ENCODE measurements at places on chromosomes 4 and X.

DNA sequence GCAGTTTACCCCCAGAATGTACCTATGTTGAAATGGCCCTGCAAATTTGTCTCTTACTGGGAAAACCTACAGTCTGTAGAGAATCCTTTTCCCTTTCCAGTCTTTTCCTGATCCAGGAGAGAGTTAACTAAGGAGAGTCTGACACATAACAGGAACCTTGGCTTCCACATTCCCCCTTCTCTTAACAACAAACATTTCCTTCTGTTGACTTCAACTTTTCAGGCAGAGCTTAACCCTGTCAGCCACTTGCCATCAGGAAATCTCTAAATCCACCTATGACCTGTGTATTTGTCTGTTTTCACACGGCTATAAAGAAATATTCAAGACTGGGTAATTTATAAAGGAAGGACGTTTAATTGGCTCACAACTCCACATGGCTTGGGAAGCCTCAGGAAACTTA is 45.6 kb upstream of the GPR78 start:
- no peak for DNase-seq

DNA sequence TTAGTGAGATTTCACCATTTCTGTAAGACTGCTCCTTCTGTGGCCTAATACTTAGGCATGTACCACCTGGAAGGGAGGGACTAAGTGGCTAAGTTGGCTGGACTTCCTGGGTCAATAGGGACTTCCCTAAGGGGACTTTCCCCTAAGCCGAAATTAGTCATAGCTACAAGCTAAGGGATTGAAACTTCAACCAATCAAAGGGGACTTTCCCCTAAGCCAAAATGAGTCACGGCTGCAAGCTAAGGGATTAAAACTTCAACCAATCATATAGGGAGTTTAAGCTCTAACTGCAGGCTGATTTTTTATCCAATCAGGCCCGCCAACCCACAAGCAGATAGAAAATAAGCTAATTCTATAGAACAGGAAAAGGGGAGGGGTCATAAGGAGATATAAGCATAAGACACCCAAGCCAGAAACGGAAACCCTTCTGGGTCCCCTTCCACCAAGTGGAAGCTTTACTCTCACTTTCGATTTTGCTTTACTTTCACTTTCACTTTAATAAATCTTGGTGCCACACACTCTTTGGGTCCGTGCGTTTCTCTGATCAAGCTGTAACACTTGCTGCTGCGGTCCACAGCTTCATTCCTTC is 382.8 kb downstream of the KLHL4 start:
- no peak for DNase-seq

DNA sequence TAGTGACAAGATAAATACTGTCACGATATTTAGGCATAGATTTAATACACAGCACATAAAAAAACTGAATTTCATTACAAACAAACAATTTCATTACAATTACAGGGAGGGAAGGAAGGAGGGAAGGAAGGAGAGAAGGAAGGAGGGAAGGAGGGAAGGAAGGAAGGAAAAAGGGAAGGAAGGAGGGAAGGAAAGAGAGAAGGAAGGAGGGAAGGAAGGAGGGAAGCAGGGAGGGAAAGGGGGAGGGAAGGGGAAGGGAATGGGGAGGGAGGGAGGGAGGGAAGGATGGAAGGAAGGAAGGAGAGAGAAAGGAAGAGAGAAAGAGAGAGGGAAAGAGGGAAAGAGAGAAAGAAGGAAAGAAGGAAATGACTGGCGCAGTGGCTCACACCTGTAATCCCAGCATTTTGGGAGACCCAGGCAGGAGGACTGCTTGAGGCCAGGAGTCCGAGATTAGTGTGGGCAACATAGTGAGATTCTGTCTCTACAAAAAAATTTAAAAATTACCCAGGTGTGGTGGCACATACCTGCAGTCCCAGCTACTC is 64.6 kb downstream of the FBXW7 start:
- DNase-seq = no peak

- no peak for DNase-seq
Measured at GRCh38 chr4:154807042-154807630, 26.1 kb downstream of the RBM46 start.

DNA sequence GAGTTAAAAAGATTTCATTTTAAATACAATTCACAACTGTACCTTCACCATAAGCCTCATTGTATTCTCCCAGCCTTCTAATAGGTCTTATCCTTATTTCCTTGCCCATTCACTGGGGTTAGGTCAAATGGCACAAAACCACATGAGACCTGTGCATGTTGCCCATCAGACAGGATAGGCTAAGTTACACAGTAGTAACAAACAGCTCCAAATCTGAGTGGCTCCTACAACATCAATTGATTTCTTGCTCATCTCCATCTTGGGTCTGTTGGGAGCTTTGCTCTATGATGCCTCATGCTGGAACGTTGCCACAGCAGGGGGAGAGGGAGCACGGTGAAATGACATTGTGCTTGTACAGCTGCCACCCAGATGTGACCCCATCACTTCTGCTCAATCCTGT is 70.6 kb downstream of the DHX15 start:
- DNase-seq = no peak

- no peak for DNase-seq
Measured at GRCh38 chr4:138235419-138235952, 6.7 kb downstream of the SLC7A11 start.

GRCh38 chrX:16629909-16630308 is 20.0 kb upstream of the S100G start:
- no peak for DNase-seq
